ENCODE measurements at places on chromosomes 3 and 15. TPM values are rescaled to one million over a fixed set of nuclear protein-coding genes. Genes with fewer than 3 reads are reported as not detected.

MCF2L2 gene
- 5.1 TPM for total RNA-seq

PLSCR4 gene
- 10.0 TPM for total RNA-seq

NR2E3 gene
- not detected for total RNA-seq

PLCB2 gene
- 123 TPM for total RNA-seq

KNG1 gene
- not detected for total RNA-seq

PLS1 gene
- 2.4 TPM for total RNA-seq

GP5 gene
- 0.27 TPM for total RNA-seq

SYNM gene
- total RNA-seq: under 0.01 TPM

SUSD5 gene
- total RNA-seq: under 0.01 TPM

LTF gene
- total RNA-seq: 3.2 TPM

GPR62 gene
- total RNA-seq: under 0.01 TPM

CSPG5 gene
- 0.54 TPM for total RNA-seq

CCDC80 gene
- total RNA-seq: under 0.01 TPM

DNA sequence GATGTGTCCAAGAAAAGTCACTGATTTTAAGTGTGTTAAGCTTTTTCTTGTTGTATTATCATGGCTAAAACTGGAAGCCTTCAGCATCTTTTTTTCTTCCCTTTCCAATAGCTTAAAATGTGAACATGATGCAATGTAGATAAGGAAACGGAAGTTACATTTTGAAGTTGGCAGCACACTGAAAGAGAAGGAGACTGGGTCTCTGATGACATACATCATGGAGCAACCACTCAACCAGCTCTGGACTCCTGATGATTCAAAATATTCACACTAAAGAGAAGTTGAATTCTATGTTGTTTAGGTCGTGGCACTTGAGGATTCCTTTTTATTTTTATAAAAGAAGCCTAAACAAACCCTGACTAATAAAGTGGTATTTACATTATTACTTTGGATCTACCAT, 488.3 kb upstream of the ALCAM start:
- no peak for DNase-seq

DNA sequence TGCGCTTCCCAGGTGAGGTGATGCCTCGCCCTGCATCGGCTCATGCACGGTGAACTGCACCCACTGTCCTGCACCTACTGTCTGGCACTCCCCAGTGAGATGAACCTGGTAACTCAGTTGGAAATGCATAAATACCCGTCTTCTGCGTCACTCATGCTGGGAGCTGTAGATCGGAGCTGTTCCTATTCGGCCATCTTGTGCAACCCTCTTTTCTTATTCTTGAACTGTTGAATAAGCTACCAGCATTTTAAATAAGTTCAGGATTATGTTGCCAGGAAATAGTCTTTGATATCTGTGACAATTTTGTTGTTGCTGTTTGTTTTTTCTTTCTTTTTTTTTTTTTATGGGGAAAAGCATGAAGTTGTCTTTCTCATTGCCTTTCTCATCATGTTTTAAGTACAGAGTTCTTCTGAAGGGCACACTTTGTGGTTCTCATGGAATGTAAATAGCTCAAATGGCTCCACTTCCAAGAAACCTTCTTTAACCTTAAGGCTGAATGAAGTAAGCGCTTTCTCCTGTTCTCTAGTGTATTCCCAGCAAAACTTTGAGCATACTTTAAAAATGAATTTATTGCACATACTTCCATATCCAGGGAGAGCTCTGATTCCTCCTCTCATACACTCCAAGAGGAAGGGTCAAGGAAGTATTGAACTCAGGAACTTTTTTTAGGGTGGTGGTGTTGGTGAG, 468.0 kb upstream of the TBL1XR1 start:
- no peak for DNase-seq

DNA sequence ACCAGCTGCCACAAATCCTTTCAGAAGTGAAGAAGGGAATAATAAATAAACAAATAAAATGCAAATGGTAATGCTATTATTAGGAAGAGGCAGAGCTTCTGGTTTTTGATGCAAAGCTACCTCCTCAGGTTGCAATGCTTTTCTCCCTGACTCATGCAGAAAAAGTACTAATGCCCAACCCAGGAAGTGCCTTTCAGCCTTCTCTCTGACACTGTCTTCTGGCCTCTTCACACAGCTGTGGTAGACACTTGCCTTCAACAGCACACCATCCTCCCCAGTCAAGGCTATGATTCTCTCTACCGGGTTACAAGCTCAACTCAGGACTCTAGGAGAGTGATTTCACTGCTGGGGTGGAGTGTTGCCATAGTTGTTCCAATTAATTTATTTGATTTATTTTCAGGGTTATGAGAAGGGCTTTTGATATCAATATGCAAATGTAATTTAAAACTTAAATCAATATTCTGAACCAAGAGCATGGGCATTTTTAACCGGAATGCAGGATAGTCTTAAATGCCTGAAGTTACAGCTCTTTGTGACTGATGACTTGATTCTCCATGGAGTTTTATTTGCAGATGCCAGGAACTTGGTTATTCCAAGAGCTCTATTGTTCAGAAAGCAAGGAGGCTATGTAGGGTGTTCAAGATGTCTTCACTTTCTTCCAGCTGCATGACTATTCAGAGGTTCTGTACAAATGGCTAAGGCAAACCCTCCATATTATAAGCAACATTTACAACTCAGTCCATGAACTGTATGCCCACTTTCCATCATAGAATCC, 27.1 kb upstream of the GALNT15 start:
- peak; percentile 5 for DNase-seq

DNA sequence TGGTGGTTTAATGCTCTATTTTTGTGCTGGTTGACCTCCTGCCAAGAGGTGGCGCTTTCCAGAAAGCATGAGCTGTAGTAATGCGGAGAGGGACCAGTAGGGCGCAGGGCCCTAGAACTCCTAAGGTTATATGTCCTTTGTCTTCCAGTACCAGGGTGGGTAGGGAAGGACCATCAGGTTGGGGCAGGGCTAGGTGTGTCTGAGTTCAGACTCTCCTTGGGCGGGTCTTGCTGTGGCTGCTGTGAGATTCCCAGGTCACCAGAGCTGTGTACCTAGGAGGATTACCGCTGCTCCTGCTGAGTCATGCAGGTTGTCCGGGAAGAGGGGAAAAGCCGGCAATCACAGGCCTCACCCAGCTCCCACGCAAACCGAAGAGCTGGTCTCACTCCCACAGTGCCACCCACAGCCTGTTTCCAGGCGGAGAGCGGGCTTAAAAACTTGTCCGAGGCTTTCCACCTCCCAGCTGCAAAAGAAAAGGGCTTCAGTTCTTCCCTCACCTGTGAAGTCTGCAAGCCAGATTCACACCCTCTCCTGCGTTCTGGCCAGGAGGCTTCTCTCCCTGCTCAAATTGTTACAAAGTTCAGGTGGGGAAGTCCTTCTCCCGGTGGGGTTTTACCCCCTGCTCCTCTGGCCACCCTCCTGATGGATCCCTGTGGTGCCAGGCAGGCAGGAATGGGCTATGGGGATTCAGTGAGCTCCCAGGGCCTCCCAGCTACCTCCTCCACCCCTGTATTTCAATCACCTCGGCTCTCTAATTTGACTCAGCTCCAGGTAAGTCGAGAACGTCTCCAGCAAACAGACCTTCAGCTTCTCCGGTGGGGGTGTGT, 37.7 kb upstream of the BCHE start:
- DNase-seq: no peak

DNA sequence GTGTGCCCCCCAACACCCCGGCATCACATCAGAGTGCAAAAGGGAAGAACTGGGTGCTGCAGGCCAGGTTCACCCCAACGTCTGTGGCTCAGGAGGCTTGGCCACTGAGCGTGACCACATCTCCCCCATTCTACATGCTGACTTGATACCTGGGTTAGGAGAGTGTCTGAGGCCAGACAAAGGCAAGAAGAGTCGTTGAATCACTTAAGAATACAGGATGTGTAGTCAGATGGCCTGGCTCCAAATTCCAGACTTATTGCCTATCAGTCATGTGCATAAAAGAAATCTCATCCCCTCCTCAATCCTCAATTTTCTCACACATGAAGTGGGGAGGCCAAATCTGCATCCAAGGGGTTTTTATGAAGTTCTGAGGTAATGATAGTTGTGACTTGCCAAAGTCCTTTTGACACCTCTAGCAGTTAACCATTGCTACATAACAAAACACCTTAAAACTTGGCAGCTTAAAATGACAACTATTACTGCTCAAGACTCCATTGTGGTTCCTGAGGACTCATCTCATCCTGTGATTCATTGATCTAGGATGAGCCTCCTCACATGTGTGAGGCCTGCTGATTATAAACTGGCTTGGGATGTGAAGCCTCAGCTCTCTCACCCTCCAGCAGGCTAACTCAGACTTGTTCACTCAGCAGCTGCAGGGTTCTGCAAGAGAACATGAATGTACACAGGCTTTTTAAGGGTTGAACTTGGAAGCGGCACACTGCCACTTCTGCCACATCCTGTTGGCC, 138.8 kb upstream of the TLE3 start:
- no peak for DNase-seq

DNA sequence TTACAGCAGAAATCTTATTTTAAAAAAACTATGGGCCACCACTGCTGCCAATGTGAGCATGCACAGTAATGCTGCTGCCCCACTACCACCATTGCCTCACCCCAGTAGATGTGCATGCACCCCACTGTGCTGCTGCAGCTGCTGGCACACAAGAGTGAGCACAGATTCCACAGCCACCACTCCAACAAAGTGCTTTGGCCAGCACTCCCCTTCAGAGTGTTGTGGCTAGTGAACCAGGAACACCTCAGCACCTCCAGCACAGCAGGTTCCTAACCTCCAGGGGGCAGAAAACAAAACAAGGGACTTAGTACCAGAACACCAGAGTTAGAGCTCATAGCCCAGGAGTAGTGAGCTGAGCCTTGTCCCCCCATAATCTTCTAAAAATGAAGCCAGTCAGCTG, 629.6 kb downstream of the PYDC2 start:
- DNase-seq: no peak

- DNase-seq: no peak
These were observed 96.5 kb upstream of the MYO5C start for GRCh38 chr15:52392008-52392687.

DNA sequence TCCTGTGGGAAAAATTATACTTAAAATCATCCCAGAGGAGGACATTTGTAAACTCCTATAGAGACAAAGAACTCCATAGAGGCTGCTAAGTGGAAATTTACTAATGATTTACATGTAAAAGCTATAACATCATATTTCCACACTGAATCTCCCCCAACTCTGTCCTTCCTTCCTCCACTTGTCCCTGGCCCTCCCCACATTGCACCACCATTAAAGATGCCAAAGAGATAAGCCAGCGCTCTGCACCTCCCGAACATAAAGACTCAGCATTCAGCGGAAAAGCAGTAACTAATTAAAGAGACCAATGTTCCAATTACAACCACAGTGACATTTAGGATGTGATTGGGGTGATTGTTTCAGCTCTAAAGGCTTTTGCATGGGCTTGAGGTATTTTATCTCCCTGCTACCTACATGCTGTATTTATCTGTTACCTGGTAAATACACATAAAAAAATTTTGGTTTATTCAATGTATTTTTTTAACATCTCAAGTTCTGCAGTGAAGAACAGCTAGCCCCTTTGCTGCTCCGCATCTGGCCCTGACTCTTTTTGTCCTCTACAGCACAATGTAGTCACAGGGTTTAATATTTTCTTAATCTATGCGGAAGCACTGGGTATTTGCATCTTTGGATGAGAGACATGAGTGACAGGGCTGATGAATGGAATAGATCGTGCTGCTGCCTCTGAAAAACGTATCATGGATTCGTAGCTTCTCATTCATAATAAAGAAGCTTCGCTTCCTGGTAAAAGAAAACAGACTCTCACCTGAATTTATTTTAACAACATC, 35.3 kb upstream of the B3GNT5 start:
- DNase-seq: no peak

DNA sequence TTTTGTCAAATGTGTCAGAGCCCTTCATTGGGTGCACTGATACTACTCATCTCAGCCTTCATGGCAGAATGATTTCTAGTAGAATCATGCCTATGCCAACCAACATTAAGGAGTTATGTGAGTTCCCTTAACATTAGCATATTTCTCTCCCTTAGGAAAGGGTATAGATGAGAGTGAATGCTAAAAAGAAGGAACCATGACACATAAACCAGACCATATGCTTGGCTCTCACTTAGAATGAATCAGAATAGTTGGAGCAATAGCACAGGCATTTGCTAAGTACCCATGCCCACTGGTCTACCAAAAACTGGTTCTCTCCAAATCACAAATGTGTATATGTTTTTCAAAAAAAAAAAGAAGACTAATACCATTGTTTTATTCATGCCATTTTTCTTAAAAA, 51.1 kb downstream of the STRIT1 start:
- no peak for DNase-seq

GRCh38 chr3:13532631-13533030, 16.3 kb upstream of the FBLN2 start:
- no peak for DNase-seq

DNA sequence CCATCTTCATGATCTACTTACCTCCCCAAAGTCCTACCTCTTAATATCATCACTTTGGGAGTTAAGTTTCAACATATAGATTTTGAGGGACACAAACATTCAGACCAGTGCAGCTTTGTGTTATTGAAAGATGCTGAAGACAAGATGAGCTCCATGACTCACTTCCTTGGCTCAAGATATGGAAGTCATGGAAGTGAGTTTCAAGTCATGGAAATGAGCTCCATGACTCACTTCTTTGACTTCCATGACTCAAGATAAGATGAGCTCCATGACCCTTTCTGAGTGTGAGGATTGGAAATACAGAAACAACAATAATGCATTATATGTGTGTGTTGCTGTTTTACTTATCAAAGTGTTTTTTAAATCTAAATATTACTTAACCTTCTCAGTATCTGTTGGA, 170.2 kb upstream of the TPRG1 start:
- no peak for DNase-seq

DNA sequence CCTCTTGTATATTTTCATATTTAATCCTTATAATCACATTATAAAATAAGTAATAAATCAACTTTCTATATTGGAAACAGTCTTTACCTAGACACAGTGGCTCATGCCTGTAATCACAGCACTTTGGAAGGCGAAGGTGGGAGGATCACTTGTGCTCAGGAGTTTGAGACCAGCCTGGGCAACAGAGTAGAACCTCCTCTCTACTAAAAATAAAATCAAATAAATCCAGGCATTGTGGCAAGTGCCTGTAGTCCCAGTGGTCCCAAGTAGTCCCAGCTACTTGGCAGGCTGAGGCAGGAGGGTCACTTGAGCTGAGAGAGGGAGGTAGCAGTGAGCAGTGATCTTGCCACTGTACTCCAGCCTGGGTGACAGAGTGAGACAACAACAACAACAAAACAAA, 975.1 kb downstream of the ROBO1 start:
- DNase-seq: no peak

- peak; percentile 50 for DNase-seq
These were observed 1092.5 kb upstream of the EPHA6 start for GRCh38 chr3:95721938-95722337.
